Stimulated activated CD8-positive, alpha-beta memory T cell treated with anti-CD3 and anti-CD28 coated beads, Interleukin-4, amount 100 ng/mL, for 1 hour (primary cell): ENCODE measurements at places on chromosomes 1 and 21.

DNA sequence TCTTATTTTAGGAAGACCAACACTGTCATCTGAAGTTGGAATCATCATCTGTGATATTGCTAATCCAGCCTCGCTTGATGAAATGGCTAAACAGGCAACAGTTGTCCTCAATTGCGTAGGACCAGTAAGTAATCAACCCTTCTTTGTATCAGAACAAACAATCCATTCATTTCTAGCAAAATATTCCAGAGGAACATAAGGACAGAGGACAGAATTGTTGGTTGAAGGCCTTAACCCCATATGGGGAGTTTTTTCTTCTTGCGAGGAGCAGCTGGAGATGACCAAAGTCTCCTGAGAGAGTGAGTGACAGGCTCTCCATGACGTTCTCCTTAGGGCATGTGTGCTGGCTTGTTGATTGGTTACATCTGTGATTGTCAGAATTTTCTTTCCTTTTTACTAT lies 2.7 kb downstream of the SCCPDH start:
- DNase-seq, result no peak

- no peak for DNase-seq
These were observed 14.7 kb upstream of the SLC19A1 start for GRCh38 chr21:45556645-45557615.

- no peak for DNase-seq
These were observed 37.0 kb upstream of the ATP1A1 start for GRCh38 chr1:116335850-116336624.

- peak; percentile 66 for DNase-seq
These were observed 11.4 kb downstream of the BTBD19 start for GRCh38 chr1:44819608-44820327.

DNA sequence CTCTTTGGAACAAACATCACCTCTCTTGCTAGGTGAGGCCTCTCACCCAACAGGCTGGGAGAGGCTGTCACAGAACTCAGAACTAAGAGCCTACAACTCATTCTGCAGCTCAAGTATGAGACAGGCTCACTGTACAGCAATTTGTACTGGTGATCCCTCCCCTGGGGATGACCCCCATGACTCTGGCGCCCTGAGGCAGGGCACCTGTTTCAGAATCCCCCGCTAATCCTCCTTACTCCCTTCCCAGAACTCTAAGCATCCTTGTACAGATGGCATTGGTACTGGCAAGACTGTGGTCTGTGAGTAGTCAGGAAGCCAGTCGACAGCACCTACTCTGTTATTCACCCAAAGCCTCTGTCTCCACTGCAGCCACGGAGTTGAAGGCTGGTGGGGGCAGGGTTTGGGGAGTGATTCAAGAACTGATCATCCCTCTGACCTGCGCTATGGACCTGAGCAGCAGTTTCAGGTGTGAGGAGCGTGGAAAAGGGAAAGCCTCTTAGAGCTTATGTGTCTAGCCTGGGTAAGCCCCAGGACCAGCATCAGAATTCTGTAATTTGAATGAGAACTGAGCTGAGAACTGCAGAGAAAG lies 655.5 kb downstream of the KIF26B start:
- no peak for DNase-seq

GRCh38 chr1:155255243-155256007 lies at the start of gene ENTREP3:
TSS of gene ENTREP3 (minus strand) at chr1:155255483. CDS start at chr1:155254877, 606 bp downstream.
- no peak for DNase-seq

DNA sequence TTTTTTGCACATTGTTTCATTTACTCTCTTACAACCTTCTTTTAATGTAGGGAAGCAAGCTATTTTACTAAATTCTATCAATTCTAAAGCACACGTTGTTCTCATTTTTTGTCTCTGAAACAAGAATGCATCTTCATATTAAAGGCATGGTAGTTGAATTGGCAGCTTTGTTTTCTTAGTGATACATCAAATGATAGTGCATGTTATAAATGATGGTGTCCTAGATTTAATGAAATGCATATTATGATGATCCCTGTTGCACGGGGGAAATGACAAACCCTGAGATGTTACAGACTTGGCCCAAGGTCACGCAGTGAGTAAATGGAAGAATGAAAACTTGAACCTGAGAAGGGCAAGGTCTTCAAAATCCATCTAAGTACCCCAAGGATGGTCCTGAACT lies 213.1 kb downstream of the KAZN start:
- DNase-seq, result no peak

- DNase-seq, result no peak
These were observed 197.6 kb upstream of the UBE2U start for GRCh38 chr1:64005801-64006200.

DNA sequence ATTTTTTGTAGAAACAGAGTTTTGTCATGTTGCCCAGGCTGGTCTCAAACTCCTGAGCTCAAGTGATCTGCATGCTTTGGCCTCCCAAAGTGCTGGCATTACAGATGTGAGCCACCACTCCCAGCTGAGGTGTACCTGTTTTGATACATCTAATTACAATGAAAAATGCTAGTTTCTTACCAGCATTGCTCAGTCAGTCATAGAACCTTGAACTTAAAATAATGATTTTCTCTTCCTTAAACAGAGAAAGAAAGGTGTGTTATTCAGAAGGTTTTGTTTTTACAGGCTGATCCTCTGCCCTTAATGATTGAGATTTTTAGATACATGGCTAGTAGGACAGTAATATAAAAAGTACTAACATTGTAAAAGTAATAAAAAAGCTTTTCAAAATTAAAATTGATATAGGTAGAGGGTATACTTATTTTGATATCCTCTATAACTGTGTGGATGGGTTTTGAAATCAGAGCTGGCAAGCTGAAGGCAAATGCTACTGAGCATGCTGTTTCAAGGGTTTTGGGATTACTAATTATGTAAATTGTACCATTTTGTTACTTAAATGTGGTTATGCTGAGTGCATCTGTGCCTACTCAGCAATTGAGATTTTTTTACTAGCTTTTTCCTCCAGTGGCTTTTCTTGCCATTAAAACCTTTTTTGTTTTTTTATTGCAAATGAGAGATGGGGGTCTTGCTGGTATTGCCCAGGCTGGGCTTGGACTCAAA lies 16.1 kb downstream of the PRRC2C start:
- DNase-seq, result no peak

DNA sequence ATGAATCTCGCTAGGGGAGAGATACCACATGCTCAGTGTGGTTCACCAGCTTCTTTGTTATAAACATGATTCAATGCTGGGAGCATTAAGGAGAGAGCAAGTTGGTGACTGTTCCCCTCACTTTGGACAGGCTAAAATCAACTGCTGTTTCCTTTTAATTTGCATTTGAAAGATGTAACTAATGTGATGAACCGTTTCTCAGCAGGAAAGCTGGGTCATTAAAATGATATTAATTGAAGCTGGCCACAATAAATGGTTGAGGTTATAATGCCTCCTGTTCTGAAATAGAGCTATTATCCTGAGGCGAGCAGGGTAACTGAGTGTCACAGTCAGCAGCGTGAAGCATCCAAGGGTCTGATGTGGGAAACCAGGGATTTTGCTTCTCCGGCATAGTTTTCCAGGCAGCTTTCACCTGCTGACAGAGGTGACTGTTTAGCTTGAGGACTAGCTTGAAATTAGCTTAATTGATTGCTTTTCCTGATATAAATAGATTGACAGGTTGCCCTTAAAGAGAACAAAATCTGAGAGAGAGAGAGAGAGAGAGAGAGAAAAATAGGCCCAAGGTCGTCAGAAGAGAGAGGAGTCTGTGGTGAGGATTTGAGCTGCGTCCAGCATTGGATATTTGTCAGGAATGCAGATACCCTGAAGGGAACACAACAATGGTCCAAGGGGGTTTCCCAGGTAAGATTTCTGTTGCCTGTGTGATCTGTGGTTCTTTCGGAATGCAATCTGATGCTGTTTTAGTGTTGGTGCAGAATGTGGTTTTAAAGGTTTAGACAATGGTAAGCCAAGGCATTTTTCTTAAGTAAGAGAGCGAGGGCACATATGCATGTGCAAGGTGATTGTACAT lies 209.7 kb downstream of the PATJ start:
- no peak for DNase-seq

DNA sequence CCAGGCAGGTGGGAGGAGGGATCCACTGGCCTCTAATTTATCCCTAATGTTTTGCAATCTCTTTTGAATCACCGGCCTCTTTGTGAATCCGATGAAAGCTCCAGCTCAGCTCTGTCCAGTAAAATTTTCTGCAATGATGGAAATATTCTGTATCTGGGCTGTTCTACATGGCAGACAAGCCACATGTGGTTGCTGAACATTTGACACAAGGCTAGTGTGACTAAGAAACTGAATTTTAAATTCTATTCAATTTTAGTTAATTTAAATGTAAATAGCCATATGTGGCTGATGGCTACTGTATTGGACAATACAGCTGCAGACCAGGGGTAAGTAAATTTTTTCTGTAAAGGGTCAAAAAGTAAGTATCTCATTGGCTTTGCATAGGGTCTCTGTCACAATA lies 135.1 kb downstream of the CSMD2 start:
- no peak for DNase-seq

- DNase-seq, result no peak
These were observed 90.8 kb upstream of the L1TD1 start for GRCh38 chr1:62103846-62104245.

GRCh38 chr1:241749945-241750695 lies 97.9 kb upstream of the EXO1 start:
- DNase-seq, result no peak

- DNase-seq, result no peak
These were observed 777.0 kb downstream of the PLA2G4A start for GRCh38 chr1:187605736-187606135.

DNA sequence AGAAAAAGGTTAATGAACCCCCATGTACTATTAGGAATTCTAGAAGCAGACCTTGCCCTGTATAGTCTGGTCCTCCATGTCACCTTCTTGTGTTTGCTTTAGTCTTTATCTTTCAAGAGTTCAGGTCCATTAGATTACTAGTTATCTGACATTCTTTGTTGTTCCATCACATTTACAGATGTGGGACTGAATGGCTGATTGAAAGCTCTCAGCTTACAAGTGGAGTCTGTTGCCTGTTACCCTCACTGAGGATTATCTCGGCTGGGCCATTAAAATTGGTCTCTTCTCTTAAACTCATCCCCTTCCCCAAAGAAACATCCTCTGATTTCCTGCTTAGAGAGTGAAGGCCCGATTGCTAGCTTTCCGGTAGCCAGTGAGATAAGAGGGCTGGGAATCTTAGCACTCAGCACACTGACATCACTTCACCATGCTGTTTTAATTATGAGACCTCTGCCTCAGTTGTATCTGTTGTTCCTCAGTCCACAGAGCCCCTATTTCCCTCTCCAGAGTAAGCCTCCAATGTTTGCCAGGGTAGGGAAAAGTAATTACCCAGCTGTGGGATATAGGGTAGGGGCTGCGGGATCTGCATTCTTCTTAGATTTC lies 76.8 kb downstream of the LPGAT1 start:
- no peak for DNase-seq

DNA sequence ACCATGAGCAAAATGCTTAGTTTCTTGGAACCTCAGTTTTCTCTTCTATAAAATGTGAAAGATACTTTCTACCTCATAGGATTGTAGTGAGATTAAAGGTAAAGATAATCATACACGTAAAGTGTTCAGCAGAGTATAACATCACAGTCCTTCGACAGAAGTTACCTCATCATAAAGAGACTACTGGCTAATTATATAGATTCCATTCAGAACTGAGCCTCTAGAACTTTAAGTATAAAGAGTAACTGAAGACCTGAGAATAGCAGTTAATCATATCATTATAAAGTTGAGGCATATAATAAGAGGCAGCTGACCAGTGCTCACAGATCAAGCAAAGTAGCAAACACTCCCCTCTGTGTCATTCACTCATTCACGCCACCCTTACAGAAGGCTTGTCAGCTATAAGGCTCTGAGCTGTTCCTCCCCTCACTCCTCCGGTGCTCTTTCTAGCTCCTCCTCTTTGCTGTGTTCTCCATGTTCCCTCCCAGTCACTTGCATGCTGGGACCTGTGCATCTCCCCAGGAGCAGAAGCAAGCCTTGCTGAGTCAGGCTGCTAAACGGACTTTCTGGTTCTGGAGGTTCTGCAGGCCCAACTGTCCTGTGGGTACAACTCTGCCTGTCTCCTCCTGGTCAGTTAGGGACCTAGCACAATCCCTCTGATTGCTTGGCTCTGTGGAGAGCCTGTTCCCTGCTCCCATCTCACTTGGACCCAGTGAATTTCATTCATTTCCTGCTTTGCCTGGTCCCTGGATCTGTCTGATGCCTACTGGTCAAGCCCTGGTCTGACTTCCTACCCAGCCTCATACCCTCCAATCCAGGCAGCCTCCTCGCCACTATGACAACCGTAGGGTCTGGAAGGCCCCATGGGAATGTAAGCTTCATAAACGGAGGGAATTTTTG lies 28.3 kb upstream of the LY9 start:
- DNase-seq, result no peak

DNA sequence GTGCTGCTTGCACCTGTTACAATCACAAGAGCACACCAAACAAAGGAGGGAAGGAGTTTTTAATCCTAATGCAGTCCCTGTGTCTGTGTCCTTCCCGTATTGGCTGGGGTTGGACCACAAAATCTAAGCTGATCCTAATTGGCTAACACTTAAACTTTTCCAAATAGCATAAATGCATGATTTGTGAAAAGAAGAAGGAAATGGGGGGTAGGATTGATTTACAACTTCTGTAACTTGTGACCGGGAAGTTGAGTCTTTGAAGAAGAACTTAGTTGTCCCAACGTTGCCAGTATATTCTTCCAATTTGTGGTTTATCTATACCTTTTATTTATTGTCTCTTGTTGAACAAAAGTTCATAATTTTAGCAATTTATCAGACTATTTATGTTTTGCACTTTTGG lies 11.8 kb upstream of the IPP start:
- no peak for DNase-seq

DNA sequence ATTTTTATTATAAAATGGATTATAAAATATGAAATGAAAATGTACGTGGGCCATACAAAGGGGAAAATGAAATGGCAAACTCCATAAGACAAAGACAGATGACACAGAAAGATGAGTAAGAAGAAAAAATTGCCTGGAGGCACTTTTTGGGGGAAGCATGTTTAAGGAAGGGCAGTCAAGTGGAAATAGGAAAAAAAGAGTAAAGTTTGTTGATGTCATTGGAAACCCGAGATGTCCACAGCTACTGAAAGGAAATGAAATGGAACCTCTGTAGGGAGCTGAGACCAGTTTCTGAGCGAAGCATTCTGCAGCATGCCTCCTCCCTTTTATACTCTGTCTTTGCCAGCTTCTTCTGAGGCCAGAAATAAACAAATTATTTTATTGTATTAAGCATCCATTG lies 203.4 kb upstream of the UBE2U start:
- DNase-seq, result no peak

- DNase-seq, result no peak
These were observed 49.0 kb downstream of the BRINP2 start for GRCh38 chr1:177219554-177220458.

- DNase-seq, result no peak
These were observed 24.6 kb downstream of the WNT3A start for GRCh38 chr1:228031276-228031995.

DNA sequence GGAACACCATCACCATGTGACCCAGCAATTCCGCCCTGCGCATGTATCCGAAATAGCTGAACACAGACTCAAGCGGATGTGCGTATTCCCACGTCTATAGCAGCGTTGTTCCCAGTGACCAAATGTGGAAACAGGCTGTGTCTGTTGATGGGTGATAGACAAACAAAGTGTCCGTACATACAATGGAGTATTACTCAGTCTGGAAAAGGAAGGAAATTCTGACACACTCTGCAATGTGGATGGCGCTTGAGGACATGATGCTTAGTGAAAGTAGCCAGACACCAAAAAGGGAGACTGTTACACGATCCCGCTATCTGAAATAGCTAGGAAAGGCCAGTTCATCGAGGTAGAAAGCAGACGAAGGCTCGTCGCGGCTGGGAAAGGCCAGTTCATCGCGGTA lies 25.8 kb downstream of the PDXK start:
- no peak for DNase-seq
